ENCODE measurements at places on chromosomes 7 and 10.

DNA sequence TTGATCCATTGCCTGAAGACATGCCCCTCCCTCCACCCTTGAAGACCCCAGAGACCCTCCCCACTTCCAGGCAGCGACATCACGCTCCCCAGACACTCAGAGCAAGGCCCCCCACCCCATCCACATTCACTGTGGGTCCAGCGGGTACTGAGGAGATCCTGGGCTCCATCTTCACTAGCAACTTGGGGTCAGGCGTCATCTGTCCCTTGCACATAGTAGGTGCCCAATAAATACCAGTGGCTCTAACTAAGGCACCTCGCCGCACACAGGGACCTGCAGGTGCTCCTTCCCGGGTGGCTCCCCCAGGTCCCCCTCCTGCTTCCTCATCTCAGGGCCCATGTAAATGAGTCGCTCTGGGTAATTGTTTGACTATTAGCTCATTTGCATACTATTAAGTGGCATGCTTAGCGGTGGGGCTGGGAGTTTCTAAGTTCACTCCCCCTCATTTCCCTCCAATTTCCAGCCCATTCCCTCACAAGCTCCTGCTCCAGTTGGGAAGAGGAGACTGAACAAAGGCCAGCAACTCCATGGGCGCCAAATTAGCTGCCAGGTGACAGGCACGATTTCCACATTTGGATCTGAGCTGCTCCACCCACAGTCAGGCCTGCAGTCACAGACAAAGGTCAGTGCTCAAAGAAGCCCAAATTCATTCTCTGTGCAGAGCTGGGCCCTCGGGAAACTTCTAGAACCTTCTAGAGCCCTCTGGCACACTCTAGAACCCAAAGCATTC, 29.7 kb downstream of the EBF3 start:
- no peak for DNase-seq

DNA sequence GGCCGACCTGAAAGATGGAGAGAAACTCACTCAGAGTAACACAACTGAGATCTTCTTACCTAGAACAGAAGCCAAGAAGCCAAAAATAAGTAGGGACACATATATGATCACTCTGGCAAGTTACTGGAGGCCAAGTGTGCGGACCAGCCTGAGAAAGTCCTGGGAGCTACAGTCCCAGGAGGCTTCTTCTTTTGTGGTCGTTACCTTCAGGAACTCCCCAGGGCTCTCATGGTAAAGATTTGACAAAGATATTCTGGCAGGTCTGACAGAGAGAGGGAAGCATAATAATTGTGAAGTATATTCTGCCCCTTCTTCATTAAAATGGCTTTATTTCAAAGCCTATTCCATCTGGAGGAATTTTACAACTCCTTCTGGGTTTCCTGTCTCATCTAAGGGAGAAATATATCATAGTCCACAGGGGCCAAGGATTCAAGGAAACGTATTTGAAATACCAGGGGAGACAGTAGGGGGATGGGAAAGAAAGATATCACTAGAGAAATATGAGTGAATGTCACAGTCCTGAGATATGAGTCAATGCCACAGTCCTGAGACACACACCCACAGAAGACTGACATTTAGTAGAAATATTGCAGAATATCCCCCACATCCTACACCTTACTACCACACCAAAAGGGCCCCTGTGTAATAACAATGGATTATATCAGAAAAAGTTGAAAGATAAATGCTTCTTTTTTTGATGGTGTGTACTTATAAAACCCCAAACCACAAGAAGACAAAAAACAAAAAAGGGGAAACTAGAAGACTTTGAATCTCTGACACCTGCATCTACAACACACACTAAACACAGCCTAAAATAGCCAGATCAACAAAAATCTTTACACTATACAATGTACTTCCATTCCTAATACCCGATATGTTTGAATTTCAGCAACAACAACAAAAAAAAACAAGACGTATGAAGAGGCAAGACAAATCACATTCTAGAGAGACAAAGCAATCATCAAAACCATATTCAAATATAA, 594.2 kb upstream of the NRG3 start:
- no peak for DNase-seq

DNA sequence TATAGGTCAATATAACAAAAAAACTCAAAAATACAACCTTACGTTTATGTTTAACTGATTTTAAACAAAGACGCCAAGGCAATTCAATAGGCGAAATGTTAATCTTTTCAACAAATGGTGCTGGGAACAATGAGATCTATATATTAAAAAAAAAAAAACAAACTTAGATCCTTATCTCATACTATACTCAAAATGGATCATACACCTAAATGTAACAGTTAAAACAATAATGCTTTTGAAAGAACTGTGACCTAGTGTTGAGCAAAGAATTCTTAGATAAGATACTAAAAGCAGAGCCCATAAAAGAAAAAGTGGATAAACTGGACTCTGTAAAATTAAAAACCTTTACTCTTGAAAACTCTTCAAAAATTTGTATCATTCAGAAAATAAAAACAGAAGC, 8.6 kb downstream of the TMEM168 start:
- no peak for DNase-seq

- no peak for DNase-seq
These were observed 31.1 kb upstream of the TMEM273 start for GRCh38 chr10:49219248-49219647.

GRCh38 chr7:2299131-2299829, 15.0 kb downstream of the SNX8 start:
- no peak for DNase-seq
